ENCODE measurements at places on chromosomes 7 and 10. TPM values are rescaled to one million over a fixed set of nuclear protein-coding genes. Genes with fewer than 3 reads are reported as not detected.

ADCY1 gene
- 2.9 TPM for total RNA-seq

COL1A2 gene
- total RNA-seq, result 1,836 TPM

DNA sequence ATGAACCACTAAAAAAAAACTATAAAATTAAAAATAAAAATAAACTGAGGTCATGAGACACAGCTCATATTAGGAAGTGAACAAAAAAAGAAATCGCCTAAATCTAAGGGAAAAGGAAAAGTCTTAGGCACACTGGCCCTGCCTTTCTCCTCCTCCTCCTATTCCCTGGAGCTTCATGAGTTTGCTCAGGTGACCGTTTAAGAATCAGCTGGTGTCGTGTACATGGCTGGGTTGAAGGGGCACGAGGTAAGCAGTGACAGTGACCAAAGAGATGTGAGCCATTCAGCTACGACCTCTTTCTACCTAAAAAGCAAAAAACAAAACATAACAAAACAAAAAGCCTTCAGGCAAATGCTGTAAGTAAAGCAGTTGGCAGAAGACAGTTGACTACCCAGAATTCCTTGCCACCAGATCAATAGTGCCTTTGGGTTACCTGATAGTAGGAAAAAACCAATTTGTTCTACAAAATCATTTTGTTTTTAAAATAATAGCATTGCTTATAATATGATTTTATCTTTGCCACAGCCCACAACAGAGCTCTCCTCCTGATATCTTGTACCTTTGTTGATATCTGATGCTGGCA is 135.4 kb downstream of the DOCK4 start:
- no peaks in the 10 kb centered on the region for H3K27me3 ChIP-seq
- no peaks in the 10 kb centered on the region for H3K36me3 ChIP-seq
- DNase-seq, result no peak
- H3K4me3 ChIP-seq, result no peak overlapping the region

SLC12A9 gene
- total RNA-seq, result 21.3 TPM

All from hepatocyte (in vitro differentiated cells).